ENCODE measurements at places on chromosomes 12 and 14. TPM values are rescaled to one million over a fixed set of nuclear protein-coding genes. Genes with fewer than 3 reads are reported as not detected.

GRCh38 chr12:113161415-113162016 is 12.0 kb downstream of the CFAP73 start:
- H3K27ac ChIP-seq = no peak overlapping the region
- H3K27me3 ChIP-seq = no peaks in the 10 kb centered on the region
- DNase-seq = no peak
- H3K4me3 ChIP-seq = no peak overlapping the region
- peaks cover 45% of the 10 kb centered on the region for H3K36me3 ChIP-seq

DNA sequence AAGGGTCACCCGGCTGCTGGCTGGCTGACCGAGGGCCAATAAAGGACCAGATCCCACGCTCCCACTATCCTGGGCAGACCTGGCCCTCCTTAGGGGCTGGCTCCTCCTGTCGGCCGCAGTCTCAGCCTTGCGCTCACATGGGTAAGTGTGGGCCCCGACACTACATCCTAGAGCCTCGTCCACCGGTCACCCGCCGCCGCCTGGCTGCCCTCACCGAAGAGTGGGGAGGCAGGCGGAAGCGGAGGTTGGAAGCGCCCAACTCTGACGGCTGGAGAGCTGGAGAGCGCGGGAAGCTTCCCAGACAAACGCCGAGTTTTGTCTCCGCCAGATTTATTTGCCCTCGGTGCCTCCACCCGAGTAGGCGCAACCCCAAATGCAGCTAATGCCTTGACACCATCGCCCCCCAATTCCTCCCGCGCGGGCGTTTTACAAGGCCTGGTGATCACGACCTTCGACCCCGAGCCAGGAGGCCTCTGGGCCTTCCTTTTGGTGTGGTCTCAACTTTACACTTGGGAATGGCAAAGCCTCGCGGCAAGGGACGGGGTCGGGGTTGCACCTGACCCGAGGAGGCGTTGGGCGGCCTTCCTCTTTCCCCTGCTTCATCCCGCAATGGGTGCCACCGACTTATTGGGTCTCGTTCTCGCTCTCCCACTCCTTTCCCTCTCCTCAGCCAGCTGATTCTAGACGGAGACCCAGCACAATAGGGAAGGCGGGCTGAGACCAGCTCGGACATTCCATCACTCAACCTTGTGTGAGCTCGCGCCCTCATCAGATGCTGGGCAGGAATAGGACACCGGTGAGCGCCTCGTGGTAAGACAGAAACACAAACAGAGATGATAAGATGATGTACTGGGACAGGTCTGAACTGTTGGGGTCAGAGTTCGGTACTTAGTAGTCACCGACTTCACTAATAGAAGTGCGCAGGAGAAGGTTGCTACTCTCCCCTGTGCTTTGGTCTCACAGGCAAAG is 78.3 kb upstream of the ANO4 start:
- peaks cover 9% of the 10 kb centered on the region for H3K4me1 ChIP-seq
- H3K27me3 ChIP-seq = peaks cover 35% of the 10 kb centered on the region
- no peak overlapping the region for H3K27ac ChIP-seq
- H3K4me3 ChIP-seq = peak overlapping the region; percentile 71
- DNase-seq = peak; percentile 85

DNA sequence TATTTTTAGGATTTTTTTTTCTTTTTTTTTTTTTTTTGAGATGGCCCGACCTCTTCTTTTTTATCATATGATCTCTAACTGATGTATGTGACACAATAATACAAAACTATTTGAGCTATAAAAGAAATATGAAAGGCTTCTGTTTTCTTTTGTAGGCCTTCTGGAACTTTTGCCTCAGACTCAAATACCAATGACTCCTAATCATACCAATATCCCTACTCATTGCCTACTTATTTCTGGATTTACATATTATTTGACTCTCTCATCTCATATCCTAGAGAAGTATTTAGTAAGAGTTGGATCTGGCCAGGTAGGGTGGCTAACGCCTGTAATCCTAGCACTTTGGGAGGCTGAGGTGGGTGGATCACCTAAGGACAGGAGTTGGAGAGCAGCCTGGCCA is 12.7 kb upstream of the WDR89 start:
- no peaks in the 10 kb centered on the region for H3K27me3 ChIP-seq
- H3K4me3 ChIP-seq = no peak overlapping the region
- no peaks in the 10 kb centered on the region for H3K36me3 ChIP-seq
- H3K27ac ChIP-seq = no peak overlapping the region
- peaks cover 12% of the 10 kb centered on the region for H3K4me1 ChIP-seq
- DNase-seq = no peak

DNA sequence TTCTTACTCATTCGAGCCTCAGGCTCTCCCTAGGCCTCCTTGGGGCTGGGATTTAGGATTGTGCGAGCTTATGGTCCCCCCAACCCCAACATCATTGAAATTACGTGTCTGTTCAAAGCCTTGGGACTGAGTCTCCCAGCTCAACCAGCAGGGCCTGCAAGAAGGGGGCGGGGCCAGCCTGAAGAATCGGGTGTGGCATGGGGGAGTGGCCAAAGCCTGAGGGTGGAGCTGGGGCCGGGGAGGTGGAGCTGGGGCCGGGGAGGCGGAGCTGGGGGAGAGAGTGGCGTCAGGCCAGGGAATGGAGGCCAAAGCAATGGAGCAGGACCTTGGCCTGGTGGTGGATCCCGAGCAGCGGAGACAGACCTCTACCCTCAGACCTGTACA is 24.3 kb upstream of the HSPB8 start:
- peaks cover 9% of the 10 kb centered on the region for H3K27me3 ChIP-seq
- DNase-seq = no peak
- H3K27ac ChIP-seq = no peak overlapping the region
- H3K4me3 ChIP-seq = no peak overlapping the region
- peaks cover 3% of the 10 kb centered on the region for H3K4me1 ChIP-seq
- no peaks in the 10 kb centered on the region for H3K36me3 ChIP-seq

- no peaks in the 10 kb centered on the region for H3K36me3 ChIP-seq
- H3K4me3 ChIP-seq = peak overlapping the region; percentile 90
- DNase-seq = no peak
- peak overlapping the region; percentile 78 for H3K27ac ChIP-seq
Measured at GRCh38 chr14:60249321-60250256, 568 bp downstream of the PPM1A start.

- peak overlapping the region; percentile 16 for H3K4me3 ChIP-seq
- peaks cover 47% of the 10 kb centered on the region for H3K4me1 ChIP-seq
- no peak for DNase-seq
- peak overlapping the region; percentile 93 for H3K27ac ChIP-seq
- peaks cover 16% of the 10 kb centered on the region for H3K36me3 ChIP-seq
Measured at GRCh38 chr12:122366685-122367475, 55.6 kb downstream of the CLIP1 start.

- H3K4me1 ChIP-seq = peaks cover 43% of the 10 kb centered on the region
- peak overlapping the region; percentile 96 for H3K4me3 ChIP-seq
- H3K36me3 ChIP-seq = peaks cover 16% of the 10 kb centered on the region
- H3K27me3 ChIP-seq = no peaks in the 10 kb centered on the region
Measured at GRCh38 chr12:106987846-106988245, 900 bp upstream of the MTERF2 start.

- H3K27ac ChIP-seq = no peak overlapping the region
- H3K4me1 ChIP-seq = peaks cover 2% of the 10 kb centered on the region
- no peaks in the 10 kb centered on the region for H3K27me3 ChIP-seq
- H3K36me3 ChIP-seq = peaks cover 34% of the 10 kb centered on the region
- no peak overlapping the region for H3K4me3 ChIP-seq
- no peak for DNase-seq
Measured at GRCh38 chr14:99397698-99398097, 83.0 kb downstream of the SETD3 start.

DNA sequence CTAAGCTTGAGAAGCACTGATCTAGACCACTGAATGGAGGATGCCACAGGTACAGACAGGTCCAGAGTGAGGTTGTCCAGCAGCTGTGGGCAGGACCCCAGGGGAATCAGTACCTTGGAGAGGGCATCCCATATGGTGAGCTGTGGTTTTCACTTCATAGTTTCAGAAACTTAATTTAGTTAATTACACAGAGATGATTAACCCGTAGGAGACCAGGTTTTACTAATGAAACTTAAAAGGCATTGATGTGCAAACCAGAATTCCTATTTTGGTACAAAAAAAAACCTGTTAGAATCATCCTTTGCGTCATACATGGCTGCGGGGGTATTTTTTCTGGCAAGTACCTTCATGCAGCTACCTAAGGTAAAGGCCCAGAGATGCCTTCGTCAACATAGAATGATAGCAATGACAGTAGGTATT is 159.3 kb downstream of the DACT1 start:
- H3K36me3 ChIP-seq = peaks cover 2% of the 10 kb centered on the region
- no peak overlapping the region for H3K4me3 ChIP-seq
- no peaks in the 10 kb centered on the region for H3K27me3 ChIP-seq
- H3K27ac ChIP-seq = no peak overlapping the region
- DNase-seq = no peak

- H3K27me3 ChIP-seq = no peaks in the 10 kb centered on the region
- peak overlapping the region; percentile 70 for H3K27ac ChIP-seq
- H3K36me3 ChIP-seq = peaks cover 28% of the 10 kb centered on the region
- no peak for DNase-seq
Measured at GRCh38 chr12:122356192-122356635, 66.3 kb downstream of the CLIP1 start.

- H3K27ac ChIP-seq = no peak overlapping the region
- H3K4me1 ChIP-seq = peaks cover 3% of the 10 kb centered on the region
Measured at GRCh38 chr12:55642267-55642666, 5.6 kb downstream of the OR10P1 start.

- no peaks in the 10 kb centered on the region for H3K27me3 ChIP-seq
- H3K36me3 ChIP-seq = peaks cover 1% of the 10 kb centered on the region
- no peak overlapping the region for H3K4me3 ChIP-seq
- peaks cover 57% of the 10 kb centered on the region for H3K4me1 ChIP-seq
- DNase-seq = no peak
Measured at GRCh38 chr14:93045965-93046704, 69.6 kb downstream of the ITPK1 start.

- no peaks in the 10 kb centered on the region for H3K36me3 ChIP-seq
- no peaks in the 10 kb centered on the region for H3K27me3 ChIP-seq
- peak overlapping the region; percentile 30 for H3K27ac ChIP-seq
- DNase-seq = no peak
- peaks cover 64% of the 10 kb centered on the region for H3K4me1 ChIP-seq
Measured at GRCh38 chr14:61229475-61229888, 51.7 kb downstream of the TMEM30B start.

DNA sequence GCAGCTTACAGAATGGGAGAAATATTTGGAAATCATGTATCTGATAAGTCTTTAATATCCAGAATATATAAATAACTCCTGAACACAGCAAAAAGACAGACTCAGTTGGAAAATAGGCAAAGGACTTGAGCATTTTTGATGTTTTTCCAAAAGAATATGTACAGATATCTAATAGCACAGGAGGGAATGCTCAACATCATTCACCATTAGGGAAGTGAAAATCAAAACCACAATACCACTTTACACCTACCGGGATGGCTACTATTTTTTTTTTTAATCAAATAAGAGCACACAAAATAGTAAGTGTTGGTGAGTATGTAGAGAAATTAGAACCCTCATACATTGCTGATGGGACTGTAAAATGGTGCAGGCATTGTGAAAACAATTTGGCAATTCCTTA is 75.6 kb downstream of the ANO6 start:
- H3K36me3 ChIP-seq = peaks cover 2% of the 10 kb centered on the region
- peaks cover 26% of the 10 kb centered on the region for H3K4me1 ChIP-seq
- DNase-seq = no peak
- no peak overlapping the region for H3K4me3 ChIP-seq
- H3K27ac ChIP-seq = no peak overlapping the region

- H3K4me1 ChIP-seq = peaks cover 78% of the 10 kb centered on the region
- peak overlapping the region; percentile 98 for H3K27ac ChIP-seq
- H3K36me3 ChIP-seq = peaks cover 7% of the 10 kb centered on the region
- DNase-seq = no peak
- H3K27me3 ChIP-seq = no peaks in the 10 kb centered on the region
Measured at GRCh38 chr12:6552140-6552551, 3.7 kb downstream of the IFFO1 start.

DNA sequence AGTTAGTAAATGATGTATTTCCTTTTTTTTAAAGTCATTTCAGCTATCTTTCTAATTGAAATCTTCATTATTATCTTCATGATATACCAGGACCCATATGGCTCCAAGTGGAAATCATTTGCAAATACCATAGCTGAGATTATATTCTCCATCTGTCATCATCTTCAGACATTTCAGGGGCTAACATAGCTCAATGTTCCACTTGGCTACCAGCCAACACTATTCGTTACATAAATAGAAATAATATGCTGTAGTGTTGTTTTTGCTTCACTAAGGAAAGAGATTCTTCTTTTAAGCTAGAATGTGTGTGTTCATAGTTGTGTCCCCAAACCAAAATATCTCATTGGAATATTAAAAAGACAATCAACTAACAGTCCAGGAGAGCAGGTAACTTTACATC is 225.1 kb downstream of the DIO2 start:
- no peaks in the 10 kb centered on the region for H3K27me3 ChIP-seq
- no peaks in the 10 kb centered on the region for H3K36me3 ChIP-seq
- no peak overlapping the region for H3K4me3 ChIP-seq

- no peaks in the 10 kb centered on the region for H3K27me3 ChIP-seq
- no peak overlapping the region for H3K4me3 ChIP-seq
- H3K27ac ChIP-seq = no peak overlapping the region
- no peaks in the 10 kb centered on the region for H3K36me3 ChIP-seq
- no peaks in the 10 kb centered on the region for H3K4me1 ChIP-seq
Measured at GRCh38 chr12:9404469-9405260, 196.5 kb upstream of the PZP start.

DNA sequence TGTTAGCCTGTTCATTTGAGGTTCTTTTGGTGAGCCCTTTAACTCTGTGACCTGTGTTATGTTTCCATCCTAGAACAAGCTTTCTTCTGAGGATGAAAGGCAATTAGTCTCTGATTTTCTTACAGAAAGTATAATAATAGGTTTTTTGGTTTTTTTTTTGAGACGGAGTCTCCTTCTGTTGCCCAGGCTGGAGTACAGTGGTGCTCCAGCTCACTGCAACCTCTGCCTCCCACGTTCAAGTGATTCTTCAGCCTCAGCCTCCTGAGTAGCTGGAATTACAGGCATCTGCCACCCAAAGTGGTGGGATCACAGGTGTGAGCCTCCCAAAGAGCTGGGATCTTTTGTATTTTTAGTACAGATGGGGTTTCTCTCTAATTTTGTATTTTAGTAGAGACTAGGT is 52.7 kb upstream of the SYNE2 start:
- no peak overlapping the region for H3K4me3 ChIP-seq
- peaks cover 2% of the 10 kb centered on the region for H3K4me1 ChIP-seq
- no peaks in the 10 kb centered on the region for H3K27me3 ChIP-seq
- no peaks in the 10 kb centered on the region for H3K36me3 ChIP-seq

DNA sequence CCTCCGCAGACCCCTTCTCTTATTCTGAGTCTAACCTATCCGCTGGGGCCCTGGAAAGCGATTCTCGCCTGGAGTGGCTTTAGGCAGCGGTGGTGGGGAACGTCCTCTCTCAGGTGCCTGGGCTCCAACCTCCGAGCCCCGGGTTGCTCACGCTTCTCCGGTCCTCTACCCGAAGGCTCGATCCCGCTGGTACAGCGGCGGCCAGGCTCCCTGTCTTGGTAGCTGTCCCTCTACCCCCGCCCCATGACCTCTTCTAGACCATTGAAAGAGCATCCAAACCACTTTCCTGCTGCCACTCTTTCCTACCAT is 505 bp upstream of the HEBP1 start:
- peaks cover 1% of the 10 kb centered on the region for H3K36me3 ChIP-seq
- H3K27me3 ChIP-seq = no peaks in the 10 kb centered on the region
- peak overlapping the region; percentile 93 for H3K27ac ChIP-seq
- H3K4me3 ChIP-seq = peak overlapping the region; percentile 95

- H3K27ac ChIP-seq = no peak overlapping the region
- peaks cover 4% of the 10 kb centered on the region for H3K27me3 ChIP-seq
- H3K36me3 ChIP-seq = no peaks in the 10 kb centered on the region
- H3K4me1 ChIP-seq = no peaks in the 10 kb centered on the region
- no peak overlapping the region for H3K4me3 ChIP-seq
- DNase-seq = no peak
Measured at GRCh38 chr14:78016532-78016931, 153.6 kb upstream of the NRXN3 start.

KCNA1 gene
- 0.45 TPM for total RNA-seq

CCDC38 gene
- total RNA-seq = not detected

NANOG gene
- total RNA-seq = not detected

FAM161B gene
- 5.5 TPM for total RNA-seq

PRH2 gene
- not detected for total RNA-seq

AVPR1A gene
- total RNA-seq = 0.45 TPM

HHIPL1 gene
- 1.6 TPM for total RNA-seq

Measured in chondrocyte (in vitro differentiated cells).